Left lobe of liver (tissue), 2 donors: ENCODE measurements at places on chromosomes 6 and 20. TPM values are rescaled to one million over a fixed set of nuclear protein-coding genes. Genes with fewer than 3 reads are reported as not detected.

DNA sequence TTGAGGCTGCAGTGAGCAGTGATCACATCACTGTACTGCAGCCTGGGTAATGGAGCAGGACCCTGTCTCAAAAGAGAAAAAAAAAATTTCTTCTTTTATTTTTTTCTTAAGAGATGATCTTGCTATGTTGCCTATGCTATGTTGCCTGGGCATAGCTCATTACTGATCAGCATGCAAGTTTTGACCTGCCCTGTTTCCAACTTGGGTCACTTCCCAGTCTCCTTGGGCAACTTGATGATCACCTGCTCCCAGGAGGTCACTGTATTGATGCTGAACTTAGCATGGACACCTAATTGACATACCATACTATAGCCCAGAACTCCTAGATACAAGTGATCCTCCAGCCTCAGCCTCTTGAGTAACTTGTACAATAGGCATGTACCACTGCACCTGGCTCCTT lies 30.7 kb upstream of the NANP start:
- no peak for DNase-seq

Gene TSPO2
- 0.30 TPM for total RNA-seq

DNA sequence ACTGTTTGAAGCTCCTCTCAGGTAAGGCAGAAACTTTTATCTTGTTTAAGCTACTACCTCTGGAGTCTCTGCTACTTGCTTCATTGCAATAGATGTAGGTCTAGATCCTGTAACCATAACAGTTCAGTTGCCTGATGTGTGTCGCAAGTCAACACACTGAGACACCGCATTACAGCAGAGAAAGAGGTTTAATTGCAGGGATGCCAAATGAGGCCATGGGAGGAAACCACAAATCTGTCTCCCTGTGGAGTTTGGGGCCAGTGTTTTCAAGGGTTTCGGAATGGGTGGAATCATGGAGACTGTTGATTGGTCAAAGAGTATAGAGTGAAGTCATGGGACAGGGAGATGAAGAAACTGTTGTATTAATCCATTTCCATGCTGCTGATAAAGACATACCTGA lies 57.1 kb upstream of the RBM24 start:
- DNase-seq: no peak

Gene ITPA
- total RNA-seq: 25.3 TPM

GRCh38 chr6:48429021-48429420 lies 318.0 kb upstream of the PTCHD4 start:
- no peak for DNase-seq

GRCh38 chr6:100320686-100321085 lies 144.0 kb downstream of the SIM1 start:
- DNase-seq: no peak

DNA sequence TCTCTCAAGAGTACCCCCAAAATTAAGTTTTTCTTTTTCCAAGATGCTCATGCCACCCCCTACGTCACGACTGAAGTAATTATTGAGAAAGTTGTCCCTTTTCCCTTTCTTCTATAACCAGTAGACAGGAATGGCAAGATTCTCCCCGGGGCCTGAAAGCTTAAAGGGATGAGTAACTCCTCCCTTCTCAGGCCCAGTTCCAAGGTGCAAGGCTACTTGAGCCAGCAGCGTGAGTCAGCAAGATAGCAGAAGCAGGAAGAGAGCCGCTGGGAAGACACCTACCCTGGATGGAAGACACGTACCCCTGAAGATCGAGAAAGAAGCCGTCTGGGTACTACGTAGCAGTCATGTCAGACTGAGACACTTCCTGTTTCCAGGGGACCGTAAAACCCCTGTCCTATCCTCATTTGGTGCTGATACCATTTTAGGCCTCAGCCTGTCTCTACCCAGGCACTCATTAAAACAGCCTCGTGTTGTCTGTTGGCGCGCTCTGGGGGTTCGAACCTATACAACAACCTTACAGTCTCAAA lies 241.0 kb downstream of the ADGRG6 start:
- no peak for DNase-seq

Gene PNPLA1
- not detected for total RNA-seq
